T47D (cell line): ENCODE measurements at places on chromosomes 12 and 14.
A peak's percentile ranks its signal among the peaks of the same experiment; 100 is the strongest.

GRCh38 chr14:23626946-23627345 is 9.2 kb upstream of the DHRS2 start:
- DNase-seq = no peak

DNA sequence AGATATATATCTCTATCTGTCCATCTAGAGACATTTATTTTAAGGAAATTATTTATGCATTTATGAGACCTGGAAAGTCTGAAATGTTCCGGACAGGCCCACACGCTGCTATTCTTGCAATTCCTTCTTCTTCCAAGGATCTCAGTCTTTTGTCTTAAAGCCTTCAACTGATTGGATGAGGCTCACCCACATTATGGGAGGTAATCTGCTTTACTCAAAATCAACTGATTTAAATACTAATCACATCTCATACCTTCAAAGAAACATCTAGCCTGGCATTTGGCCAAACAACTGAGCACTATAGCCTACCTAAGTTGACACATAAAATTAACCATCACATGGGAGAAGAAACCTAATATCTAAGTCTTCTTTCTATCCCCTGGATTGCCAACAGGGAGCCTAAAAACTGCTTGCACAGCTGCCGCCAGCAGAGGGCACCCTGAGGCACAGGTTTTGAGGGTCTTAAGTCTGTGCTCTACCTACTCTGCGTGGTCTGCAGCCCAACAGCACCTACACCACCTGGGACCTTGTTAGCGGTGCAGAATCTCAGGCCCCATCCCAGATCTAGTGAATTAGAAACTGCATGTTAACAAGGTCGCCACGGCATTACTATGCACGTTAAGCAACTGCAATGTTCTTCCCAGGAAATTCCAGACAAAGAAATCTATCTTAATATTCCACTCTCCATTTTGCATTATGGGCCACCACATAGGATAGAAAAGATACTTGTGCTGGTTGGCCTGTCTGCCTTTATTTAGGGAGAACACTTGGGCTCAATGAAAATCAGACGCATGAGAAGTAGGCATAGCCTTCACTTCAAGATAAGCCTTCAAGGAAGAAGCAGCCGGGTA is 249.7 kb downstream of the FOXG1 start:
- peak; percentile 54 for DNase-seq

- DNase-seq = no peak
Measured at GRCh38 chr12:94994312-94994711, 9.2 kb downstream of the NDUFA12 start.

DNA sequence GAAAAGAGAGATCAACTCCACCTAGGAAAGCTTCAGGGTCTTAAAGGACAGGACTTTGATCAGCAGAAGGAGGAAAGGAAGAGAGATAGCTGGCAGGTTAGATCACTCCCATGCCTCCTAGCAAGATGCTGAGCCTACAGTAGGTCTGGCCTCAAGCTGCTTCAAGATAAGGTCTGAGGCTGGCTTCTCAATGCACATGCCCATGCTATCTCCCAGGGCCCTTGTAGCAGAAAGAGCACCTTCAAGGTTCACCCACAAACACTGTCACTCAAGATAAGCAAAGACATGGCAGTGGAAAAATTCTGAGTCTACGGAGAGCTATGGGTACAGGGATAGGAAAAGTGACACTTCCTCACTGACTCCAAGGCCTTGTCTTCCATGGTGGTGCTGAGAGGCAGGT is 14.3 kb downstream of the REM2 start:
- DNase-seq = no peak

GRCh38 chr12:27915021-27915420 is 57.5 kb downstream of the PTHLH start:
- no peak for DNase-seq

- DNase-seq = no peak
Measured at GRCh38 chr14:89669193-89669592, 252.2 kb upstream of the FOXN3 start.

GRCh38 chr12:122917507-122918121 is 21.7 kb upstream of the VPS37B start:
- DNase-seq = peak; percentile 93

- DNase-seq = no peak
Measured at GRCh38 chr12:114916124-114916523, 232.1 kb upstream of the TBX3 start.

GRCh38 chr12:89309815-89310214 is 42.5 kb downstream of the DUSP6 start:
- no peak for DNase-seq

DNA sequence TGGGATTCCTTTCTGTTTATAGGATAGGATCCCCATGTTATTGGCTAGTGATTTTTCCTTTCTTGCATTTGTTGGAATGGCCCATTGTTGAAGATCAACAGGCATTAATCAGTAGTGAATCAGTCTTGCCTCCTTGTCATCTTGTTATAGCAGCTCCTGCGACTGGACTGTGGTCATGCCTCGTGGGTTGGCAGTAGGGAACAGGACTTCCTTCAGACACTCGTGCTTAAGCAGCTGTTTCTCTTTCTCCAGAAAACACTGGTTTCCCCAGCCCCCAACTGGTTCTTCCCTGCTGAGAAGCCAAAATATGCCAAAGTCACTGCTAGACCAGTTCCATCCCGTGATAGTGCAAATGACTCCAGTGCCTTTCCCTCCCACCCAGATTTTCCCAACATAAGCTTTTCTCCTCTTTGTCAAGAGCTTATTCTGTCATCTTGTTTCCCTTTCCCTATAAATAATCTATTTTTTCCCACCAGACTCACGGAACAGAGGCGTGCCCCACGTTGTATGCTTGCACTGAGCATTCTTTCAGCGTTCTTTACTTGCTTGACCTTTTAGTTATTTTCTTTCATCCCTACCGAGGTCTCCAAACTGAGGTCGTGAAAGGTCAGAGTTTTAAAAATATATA is 83.5 kb downstream of the SAMD4A start:
- DNase-seq = no peak

DNA sequence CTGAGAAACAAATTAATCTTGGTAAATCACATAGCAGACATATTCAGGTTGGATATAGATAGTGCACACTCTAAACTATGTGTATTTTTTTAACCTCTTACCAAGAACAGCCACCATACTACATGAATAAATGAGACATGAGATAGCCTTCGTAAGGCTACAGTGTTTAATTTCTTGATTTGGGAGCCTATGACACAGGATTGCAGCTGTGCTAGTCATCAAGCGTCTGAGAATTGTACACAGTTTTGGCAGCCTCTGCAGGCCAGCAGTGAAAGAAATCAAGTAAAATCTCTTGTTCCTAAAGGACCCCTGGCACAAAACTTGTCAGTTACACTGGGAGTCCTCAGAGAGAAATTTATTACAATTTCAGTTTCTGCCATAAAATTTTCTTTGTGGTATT is 236.1 kb downstream of the C12orf50 start:
- no peak for DNase-seq

DNA sequence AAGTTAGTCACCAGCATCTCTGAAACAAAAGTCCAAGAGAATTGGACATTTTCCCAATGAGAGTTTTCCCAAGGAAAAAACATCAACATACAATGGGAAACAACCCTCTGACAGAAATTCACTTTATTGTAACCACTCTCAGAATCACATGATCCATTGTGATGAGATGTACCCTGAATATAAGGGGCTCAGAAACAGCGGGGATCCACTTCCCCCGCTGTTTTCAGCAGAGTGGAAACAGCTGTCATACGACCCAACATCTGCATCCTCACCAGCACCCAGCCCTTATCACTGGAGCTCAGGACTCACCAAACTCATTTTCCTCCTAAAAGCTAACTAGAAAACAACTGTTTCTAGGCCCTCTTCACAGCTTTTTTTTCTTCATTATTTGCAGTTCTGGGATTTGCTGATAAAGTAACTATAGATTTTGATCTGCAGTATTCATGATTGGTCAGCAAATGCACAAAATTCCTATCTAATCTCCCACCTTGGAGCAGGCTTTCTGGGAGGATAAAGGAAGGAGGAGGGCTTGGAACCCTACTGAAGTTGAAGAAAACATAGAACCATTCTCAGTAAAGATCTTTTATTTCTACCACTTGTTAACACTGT is 31.3 kb downstream of the CORO1C start:
- no peak for DNase-seq

- no peak for DNase-seq
Measured at GRCh38 chr14:38199739-38200138, 8.0 kb upstream of the SSTR1 start.

GRCh38 chr14:70697701-70698100 is 56.0 kb downstream of the TTC9 start:
- DNase-seq = no peak

DNA sequence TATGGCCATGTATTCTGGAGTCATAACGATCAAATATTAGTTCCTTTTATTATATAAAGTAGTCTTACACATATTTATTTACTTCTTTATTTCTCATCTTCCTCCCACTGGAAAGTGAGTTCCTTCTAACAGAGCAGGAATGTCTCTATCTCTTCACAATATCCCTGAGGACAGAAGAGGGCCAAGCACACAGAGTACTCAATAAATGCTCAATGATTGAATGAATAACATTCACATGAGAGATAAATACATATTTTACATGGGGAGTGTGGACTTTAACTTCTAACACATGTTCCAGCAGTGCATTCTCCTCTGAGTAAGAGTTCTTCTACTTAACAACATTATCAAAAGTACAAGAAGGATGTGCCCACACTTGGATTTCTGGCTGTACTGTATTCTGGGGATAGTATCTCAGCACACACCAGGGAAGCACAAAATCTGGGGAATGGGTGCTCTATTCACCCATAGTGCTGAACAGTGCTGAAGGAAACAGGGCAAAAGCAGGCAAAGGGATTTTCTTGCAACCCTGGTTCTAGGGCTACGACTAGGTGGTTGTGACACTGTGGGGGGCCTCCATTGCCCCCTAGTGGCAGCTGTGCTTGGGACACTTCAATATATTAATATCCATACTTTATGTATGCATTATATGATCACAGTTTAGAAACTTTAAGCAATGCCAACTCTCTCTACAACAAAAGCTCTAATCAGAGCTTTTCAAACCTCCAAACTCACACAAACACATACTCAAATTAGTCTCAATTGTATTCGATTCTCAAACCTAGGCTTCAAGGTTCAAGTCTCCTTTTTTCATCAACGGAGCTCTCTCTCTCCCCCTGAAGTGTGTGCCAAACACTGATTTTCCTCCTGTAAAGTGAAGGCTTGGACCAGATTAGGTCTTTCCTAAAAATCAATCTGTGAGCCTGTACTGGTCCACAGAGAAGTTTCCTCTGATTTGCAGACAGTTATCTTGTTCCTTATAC is 115.5 kb downstream of the SLC2A13 start:
- no peak for DNase-seq

GRCh38 chr12:94244165-94245133 is 96.1 kb downstream of the PLXNC1 start:
- DNase-seq = no peak

GRCh38 chr14:61752626-61753025 is 9.6 kb upstream of the SNAPC1 start:
- DNase-seq = no peak

DNA sequence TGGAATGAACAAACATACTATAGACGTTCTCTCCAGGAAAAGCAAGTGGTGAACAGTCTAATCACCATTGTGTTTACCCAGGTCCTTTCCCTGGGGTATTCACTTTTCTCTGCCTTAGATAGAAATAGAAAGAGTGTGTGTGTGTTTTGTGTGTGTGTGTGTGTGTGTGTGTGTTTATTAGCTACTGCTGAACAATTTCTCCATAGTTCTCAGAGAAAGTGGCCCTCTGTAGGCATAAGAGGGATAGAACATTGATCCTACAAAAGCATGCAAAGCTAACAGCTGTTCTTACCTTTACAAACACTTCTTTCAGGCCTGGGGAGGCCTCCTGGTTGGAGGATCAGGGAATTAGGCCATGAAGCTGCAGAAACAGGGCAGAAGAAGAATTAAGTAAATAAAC is 665.7 kb upstream of the TBX3 start:
- no peak for DNase-seq

- DNase-seq = no peak
Measured at GRCh38 chr12:89230376-89231315, 121.7 kb downstream of the DUSP6 start.

DNA sequence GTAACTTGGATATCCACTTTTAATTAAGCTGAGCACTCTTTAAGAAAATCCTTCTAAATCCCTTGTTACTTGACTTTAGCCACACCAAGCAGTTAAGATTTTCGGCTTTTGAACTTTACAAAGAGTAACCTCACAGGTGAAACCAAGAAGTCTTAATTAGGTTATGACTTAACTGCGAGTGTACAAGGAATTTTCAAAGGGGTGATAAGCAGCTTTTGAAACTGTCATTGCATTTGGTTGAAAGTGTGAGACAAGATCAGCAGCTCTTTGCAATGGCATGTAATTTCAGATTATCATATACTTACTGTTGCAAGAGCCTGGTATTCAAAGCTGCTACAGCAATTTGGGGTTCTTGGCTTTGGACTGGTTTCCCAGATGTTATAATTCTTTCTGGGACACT is 137.5 kb downstream of the TMEM117 start:
- no peak for DNase-seq

DNA sequence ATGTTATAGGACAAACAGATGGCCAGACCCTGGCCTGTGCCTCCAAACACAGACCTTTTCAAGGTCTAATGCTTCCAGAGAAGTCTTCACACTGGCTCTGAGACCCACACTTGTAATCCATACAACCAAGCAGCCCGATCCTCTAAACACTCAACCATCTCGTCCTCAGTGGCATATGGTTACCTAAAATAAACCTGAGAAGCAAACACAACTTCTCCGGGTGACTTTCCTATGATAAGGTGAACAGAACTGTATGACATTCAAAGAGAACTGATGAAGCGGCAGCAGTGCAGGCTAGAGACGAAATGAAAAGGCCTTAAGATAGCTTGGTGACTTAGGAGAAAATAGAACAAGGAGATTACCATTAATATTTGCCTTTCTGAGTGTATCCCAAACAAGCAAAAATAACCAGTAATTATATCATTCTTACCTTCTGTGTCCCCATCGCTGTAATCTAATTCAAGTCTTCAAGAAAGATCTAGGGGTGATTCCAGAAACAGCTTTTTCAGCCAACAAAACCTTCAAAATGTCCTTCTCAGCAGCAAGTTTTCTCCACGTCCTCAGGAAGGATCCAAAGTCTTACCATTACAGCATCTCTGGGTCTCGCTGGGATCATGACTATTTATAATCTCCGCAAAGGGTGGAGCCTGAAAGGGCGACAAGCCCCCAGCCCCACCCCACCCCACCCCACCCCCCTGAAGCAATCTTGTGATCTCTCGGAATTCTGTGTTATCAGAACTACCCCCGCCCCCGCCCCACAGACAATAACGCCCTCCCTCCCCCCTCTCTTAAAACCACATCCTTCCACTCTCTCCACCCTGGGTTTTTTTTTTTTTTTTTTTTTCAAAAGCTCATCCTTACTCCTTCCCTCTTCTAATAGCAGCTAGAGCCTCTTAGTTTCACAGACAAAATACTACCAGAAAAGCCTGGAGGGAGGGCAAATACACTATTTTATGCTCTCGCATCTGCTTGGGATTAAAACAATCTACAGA is at the start of gene SLC2A3:
Gene SLC2A3 (minus strand): TSS at position 598 of the 992 bp plus-strand sequence. CDS start 153 bp downstream, at position 445.
- no peak for DNase-seq

DNA sequence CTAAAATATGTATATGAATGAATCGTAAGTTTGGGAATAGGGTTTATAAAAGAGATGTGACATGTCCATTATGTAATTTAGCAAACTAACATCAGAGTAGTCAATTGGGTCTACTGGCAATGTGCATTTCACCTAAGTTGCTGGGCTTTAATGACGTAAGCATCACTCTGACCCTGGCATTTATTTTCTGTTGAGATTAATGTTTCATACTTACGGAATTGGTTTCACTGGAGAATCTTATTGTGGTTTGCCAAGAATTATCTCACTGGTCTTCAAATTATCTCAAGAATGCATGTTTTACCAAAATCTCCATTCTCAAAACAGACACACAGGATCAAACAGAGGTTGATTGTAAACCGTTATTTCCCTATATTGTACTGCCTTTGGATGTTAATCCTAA is 437.1 kb downstream of the NPAS3 start:
- no peak for DNase-seq

GRCh38 chr14:29518335-29518734 is 409.3 kb downstream of the PRKD1 start:
- DNase-seq = no peak
